ENCODE measurements at places on chromosomes 5 and 9.

GRCh38 chr9:86126998-86127972 is 27.9 kb upstream of the GOLM1 start:
- no peak for DNase-seq

DNA sequence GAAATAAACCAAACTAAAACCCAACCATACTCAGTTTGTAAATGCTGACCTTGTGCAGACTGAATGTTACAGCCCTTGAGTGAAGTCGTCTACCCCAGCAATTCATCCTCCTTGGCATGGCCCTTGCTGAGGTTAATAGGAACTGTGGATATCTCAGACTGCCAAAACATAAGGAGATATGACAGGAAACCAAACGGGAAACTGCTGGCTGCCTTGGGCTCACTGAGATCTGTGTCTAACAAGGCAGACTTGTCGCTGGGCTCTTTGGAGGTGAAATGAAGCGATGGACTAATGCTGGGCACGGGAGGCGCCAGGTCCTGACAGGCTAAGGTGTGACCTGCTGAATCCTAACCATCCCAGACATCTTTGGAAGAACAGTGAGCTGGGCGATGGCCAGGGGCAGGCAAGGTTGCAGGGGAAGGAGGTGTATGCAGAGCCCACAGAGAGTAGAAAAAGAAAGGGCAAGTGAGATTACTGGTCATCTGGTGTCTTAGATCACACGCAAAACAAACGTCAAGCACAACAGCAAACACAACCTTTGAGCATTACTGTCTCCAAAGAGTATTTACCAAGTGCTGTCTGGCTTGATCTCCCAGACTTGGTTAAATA is 44.6 kb upstream of the ALDH1A1 start:
- DNase-seq = no peak

- no peak for DNase-seq
Measured at GRCh38 chr5:138699482-138699881, 53.7 kb upstream of the CTNNA1 start.

GRCh38 chr9:122397749-122398148 is 26.9 kb downstream of the PTGS1 start:
- no peak for DNase-seq

DNA sequence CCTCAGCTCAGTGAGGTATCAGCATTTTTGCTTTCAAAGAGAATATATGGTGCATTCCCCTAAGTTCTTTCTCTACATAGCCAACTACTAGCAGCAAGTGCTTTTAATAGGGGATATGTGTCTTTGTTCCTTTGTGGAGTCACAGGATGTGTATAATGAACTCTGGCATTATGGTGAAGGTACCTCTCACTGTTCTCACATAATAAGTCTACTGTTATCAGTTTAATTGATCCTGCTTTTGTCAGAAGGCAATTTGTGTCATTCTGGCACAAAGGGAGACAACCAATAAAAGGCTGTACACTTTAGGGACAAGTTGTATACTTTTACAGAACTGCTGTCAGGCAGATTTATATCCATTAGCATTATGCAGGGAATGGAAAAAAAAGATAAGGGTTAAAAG is 531.4 kb upstream of the RIOK2 start:
- no peak for DNase-seq

GRCh38 chr5:15463231-15463980 is 36.6 kb upstream of the FBXL7 start:
- DNase-seq = no peak

DNA sequence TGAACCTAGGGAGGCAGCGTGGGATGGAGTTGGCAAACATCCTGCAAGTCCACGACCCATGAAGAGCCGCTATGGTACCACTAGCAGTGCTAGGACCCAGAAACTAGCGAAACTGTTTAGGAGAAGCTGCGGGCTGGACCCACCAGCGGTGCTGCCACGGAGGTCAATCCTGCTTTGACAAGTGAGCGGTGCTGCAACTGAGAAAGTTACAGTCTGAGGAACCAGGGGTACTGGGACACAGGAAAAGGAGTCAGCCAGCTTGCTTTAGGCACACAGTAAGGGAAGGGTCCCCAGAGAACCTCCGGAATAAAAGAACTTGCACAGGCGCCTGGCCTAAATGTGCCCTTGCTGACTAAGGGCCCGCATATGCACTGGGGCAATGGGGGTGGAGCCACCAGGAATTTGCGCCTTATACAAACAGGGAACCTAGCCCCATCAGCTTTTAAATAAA is 23.6 kb upstream of the ANXA2R start:
- no peak for DNase-seq

DNA sequence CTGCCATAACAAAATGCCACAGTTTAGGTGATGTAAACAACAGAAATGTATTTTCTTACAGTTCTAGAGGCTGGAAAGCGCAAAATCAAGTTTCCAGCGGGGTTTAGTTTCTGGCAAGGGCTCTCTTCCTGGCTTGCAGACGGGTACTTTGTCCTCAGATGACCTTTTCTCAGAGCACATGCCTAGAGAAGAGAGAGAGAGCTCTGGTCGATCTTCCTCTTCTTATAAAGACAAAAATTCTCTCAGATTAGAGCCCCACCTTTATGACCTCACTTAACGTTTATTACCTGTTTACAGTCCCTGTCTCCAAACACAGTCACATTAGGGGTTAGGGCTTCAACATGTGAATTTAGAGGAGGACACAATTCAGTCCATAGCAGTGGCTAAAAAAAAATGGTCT is 119.7 kb downstream of the CETN3 start:
- no peak for DNase-seq

GRCh38 chr5:96692441-96692840 is 30.3 kb downstream of the CAST start:
- DNase-seq = no peak

DNA sequence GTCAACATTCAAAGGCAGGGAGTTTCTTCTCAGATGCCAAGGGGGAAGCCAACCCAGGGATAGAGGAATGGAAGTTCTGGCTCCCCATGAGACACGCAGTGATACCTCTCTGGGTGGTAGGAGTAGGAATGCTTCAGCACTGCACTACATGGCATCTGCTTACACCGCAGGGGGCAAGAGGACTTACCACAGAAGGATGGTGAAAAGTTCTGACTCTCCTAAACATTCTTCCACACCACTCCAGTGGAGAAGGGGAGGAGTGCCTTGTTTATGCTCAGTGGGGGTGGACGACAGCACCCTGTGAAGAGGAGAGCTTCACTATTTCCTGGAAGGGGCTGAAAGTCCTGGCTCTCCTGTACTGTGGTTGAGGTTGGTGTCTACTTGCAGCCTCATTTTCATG is 1011.3 kb upstream of the WWC1 start:
- no peak for DNase-seq

- DNase-seq = no peak
Measured at GRCh38 chr5:154816891-154817492, 33.4 kb downstream of the FAXDC2 start.

DNA sequence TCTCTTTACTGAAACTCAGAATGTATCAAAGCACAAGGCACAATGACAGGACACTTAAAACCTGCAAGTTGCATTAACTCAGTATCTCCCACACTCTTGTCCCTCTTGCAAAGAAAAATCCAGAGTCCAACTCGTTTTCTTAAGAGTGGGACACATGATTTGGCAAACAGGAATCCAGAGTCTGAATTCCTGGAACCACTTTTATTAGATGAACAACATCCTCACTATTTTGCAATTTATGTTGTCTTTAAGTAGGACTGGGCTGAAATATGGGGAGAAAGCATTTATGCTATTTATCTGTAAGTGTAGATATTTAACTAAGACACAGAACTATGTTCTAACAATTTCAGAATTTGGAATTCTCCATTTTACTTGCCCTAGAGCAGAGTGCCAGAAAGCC is 69.1 kb downstream of the ABCA1 start:
- DNase-seq = no peak

- DNase-seq = no peak
Measured at GRCh38 chr5:108148715-108149139, 233.2 kb downstream of the FBXL17 start.

GRCh38 chr5:36669015-36669651 is 62.7 kb downstream of the SLC1A3 start:
- no peak for DNase-seq

DNA sequence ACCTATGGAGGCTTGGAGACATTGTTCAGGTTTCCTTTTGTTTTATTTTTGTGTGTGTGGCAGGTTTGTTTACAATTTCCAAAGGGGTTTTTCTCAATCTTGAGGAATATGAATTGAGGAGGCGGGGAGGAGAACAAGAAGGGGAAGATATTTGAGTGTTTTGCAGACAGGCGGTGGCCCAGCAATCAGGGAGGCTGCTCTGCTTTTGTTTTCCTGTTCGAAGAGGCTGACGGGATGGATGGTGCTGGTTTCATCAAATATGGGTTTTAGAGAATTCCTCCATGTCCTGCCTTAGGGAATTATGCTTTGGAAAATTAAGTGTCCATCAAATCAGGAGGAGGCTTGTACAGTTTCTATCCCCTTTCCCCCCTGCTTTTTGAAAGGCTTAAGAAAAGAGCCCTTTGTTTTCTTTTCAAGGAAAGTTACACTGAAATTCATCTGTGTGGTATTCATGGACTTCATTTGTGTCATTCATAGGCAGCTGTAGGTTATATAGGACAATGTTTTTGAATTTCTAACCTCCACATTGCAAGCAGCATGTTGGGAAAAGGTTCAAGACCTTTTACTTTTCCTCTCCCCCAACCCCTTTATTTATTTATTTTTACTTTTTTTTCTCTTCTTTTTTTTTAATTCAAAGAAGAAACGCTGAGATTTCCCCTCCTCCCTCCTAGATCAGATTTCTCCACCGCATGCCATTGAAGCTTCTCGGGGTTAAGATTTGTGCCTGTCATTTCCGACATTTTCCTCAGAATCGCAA is 107.4 kb downstream of the ZNF462 start:
- no peak for DNase-seq

DNA sequence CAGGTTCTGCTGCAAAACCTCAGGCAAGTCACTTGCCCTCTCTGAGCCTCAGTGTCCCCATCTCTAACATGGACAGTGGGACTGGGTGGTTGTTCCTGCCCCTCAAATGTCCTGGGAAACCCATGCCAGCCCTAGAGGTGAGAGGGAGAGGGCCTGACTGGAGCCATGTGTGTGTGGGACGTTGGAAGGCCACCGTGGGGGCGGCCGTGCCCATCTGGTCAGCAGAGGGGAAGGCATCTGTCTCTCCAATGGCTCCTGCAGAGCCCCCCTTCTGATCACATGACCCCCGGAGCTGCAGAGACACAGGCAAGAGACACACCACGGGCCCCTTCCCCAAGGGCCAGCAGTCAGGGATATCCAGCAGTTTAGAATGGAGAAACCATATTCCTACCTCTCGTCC is 1.7 kb downstream of the DNM1 start:
- DNase-seq = no peak

DNA sequence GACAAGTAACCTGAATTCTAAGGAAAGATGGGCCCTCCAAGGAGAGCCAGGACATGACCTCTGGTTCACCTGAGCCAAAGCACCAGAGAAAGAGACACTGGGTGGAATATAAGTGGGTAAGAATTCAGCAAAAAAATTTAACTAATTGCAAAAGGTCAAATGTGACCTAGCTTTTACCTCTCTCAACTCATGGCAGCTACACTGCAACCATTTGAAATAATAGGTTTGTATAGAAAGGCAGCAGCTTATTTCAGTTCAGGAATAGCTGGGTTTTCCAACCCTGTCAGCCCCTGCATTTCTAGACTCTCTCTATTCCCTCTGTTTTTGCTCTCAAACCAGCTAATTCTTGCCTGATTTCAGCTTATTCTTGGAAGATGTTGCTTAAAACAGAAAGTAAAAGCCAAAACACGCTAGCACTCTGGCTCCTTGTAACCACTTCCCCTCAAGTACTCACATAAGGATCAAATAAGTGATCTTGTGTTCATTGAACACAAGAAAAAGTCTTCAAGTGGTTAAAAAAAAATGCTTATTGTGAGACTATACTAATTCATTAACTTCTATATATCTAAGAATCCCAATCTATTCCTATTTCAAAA is 101.1 kb upstream of the NR4A3 start:
- peak; percentile 39 for DNase-seq

GRCh38 chr5:7676455-7676854 is 174.5 kb downstream of the CFAP90 start:
- no peak for DNase-seq

DNA sequence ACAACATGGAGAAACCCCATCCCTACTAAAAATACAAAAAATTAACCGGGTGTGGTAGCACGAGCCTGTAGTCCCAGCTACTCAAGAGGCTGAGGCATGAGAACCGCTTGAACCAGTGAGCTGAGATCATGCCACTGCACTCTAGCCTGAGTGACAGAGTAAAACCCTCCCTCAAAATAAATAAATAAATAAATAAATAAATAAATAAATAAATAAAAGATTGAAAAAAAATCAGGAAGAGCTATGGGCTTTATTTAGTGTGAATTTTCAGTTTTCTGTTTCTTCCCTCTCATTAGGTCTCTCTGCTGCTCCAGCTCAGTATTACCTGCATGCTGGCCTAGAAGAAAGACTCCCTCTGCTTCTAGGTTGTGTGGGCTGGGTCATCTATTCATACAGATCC is 47.8 kb upstream of the TRMT10B start:
- DNase-seq = no peak

DNA sequence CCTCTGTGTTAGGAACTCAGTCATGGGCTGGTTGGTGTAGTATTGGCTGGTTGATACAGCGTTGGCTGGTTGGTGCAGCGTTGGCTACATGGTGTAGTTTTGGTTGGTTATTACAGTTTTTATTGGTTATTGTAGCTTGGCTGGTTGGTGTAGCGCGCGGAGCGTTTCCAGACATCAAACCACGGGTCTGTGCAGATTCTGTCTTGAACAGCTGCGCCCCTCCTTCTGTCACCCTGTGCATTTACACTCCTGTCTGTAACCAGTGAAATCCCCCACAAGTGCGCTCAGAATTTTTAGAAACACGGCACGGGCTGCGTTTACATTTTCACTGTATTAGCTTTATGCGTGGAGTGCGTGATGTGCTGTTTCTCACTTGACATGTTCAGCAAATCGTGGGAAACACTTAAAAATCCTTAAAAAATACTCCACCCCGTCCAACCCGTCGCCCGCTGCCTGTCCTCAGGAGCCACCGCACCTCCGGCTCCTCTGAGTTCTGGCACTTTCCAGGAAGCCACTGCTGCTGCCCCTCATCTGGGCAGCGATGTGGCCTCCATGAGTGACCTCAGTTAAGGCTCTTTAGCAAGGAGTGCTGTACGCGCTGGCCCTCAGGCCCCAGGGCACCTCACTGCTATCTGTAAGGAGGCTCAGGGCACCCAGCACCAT is 20.8 kb downstream of the NKD2 start:
- no peak for DNase-seq

- DNase-seq = no peak
Measured at GRCh38 chr5:124923131-124923530, 176.7 kb upstream of the ZNF608 start.

Data from CD4-positive, alpha-beta T cell treated with Interleukin-21 for 1 hour (primary cell).